Bone marrow (tissue), 2 donors: ENCODE measurements at places on chromosomes 3 and 15.

DNA sequence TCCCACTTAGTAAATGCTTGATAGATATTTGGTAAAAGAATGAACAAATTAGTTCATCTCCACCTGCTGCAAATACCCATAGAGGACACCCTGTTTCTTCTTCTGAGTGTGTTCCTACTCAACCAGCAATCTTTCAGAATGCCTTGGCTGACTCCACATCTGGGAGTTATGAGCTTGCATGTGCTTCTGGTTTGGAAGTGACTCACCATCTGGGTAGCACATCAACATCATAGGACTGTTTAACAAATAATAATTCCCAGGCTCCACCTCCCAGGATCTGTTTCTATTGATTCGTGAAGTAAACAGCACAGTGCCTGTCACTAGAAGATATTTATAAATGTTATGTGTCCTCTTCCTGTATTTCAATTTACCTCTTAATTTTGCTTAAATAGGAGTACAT is 580.1 kb downstream of the ROBO2 start:
- no peak for DNase-seq

DNA sequence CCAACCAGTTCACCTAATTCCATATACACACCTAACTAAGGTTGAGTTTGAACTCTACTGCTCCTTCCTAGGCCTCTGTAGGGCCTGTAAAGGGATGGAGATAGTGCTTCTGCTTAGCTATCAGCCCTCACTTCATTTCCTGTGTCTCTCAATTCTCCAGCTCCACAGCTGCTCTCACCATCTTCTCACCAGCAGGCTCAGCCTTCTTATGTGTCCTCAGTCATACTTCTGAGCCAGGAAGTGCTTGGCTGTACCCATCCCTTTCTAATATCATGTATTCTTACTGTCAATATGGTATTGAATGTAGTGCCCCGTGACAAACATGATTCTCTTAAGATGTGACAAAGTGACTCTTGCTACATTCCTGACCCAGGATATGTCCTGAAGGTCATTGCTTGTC is 116.9 kb downstream of the SLC9A9 start:
- no peak for DNase-seq

- no peak for DNase-seq
Measured at GRCh38 chr3:135905058-135905724, 60.3 kb upstream of the PPP2R3A start.

DNA sequence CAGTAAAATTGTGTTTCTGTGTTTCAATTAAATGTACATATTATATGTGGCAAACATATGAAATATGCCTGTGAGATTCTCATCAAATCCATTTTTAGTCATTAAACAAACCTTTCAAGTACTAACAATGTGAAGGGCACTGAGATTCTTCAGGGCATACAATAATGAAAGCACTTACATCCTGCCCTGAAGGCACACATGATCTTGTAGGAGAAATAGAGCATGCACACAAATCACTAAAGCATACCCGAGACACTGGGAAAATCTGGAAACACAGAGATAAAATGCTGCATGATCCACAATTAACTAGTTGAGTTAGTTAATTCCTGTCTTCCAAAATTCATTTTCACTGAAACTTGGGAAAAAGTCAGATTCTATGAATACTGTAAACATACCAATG is 810.5 kb upstream of the NECTIN3 start:
- DNase-seq, result no peak

- no peak for DNase-seq
Measured at GRCh38 chr15:52080706-52081392, 31.7 kb downstream of the BCL2L10 start.

- no peak for DNase-seq
Measured at GRCh38 chr3:64684715-64685261, 3.0 kb downstream of the ADAMTS9 start.

- DNase-seq, result no peak
Measured at GRCh38 chr3:2205692-2206091, 107.0 kb downstream of the CNTN4 start.

DNA sequence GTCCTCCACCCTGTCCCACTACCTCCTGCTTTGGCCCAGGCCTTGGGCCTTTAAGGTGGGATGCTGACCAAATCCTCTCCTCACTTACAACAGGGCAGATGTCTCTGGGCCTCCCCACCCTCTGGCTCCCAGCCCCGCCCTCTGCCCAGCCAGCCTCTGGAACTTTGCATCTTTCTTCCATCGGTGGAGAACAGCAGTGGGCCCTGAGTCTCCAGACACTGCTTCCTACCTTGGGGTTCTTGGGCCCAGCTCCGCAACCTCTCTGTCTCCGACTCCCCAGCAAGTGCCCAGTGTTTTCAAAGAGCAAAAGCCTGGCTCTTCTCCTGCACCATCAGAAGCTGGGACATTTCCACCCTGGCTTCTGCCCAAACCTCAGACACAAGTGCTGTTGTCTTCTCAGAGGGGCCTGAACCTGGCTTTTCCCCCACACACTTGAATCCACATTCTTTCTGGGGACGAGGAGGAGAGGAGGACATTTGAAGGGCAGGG is 33.1 kb downstream of the MRAS start:
- no peak for DNase-seq

GRCh38 chr3:179455954-179456353 is 4.7 kb upstream of the GNB4 start:
- no peak for DNase-seq
